ENCODE measurements at places on chromosomes 7 and 10.

GRCh38 chr10:132878091-132878729 is 64.2 kb downstream of the CFAP46 start:
- DNase-seq, result no peak

GRCh38 chr7:148991536-148991935 is 36.8 kb downstream of the PDIA4 start:
- no peak for DNase-seq

GRCh38 chr7:37504801-37505200 is 56.1 kb upstream of the ELMO1 start:
- DNase-seq, result no peak

- DNase-seq, result no peak
Observed at GRCh38 chr7:16561943-16562342, 35.3 kb downstream of the LRRC72 start.

DNA sequence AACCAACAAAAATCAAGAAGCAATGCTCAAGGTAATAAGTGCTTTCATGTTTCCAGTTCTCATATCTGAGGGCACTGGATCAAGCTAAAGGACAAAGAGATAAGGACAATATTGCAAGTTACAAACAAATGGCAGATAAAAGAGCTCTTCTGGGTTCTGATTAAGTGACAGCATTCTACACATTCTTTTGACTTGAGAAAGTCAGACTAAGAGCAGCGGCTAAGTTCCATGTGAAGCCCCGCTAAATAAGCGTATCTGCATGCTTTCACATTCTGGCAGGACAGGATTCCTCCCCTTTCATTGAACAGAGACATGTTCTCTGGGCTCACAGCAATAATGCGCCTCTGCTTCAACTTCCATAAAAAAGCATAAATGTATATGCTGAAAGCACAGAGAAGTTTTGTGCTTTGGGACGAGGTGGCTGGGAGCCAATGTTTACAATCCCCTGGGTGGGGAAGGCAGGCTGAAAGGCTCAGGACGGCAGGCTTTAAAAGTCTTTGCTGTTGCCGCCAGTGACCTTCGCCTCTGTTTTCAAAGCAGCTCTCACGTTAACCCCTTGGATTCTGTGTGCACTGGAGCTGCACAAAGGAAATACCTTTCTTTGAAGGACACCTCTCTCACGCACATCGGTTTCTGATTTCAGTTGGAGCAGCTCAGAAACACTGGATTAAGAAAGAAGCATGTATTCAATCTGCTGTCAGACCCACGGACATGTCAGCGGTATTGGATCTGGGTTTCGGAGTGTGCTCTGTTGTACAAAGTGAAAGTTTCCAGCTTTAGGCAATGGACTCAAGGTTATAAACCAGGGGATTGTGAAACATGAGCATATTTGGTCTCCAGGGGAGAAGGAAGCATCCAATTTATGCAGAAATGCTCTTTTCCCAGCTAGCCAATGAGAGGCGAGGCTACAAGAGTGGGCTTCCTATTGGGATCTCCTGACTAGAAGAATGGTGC is 105.4 kb upstream of the FAM133B start:
- DNase-seq, result no peak

DNA sequence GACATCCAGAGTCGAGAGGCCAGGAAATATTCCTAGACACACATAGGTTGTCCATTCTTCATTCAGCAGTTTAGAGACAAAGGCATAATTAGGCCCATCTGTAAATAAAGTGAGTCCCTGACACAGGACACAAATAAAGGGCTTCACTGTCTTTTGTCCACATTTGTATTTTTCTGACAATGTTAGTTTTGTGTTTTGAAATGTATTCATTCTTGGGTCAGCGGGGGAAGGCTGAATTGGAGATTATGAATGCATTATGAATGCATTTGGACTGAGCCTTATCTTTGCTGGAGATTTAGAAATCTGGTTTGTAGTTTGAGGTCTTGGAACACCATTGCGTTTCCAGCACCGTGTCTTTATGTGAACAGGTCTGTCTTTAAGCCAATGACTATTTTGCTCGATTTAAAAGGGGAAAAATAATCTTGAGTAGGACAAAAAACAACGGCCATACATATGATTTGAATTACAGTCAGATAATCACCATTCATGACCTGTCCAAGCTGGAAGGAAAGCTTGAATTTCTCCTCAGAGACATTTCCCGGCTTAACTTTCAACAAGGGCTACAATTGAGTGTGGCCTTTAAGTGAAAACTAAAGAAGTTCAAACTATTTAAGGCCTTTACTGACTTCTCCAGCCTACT is 334.8 kb downstream of the WDR11 start:
- no peak for DNase-seq

- DNase-seq, result no peak
Observed at GRCh38 chr7:123275036-123275753, 75.4 kb upstream of the SLC13A1 start.

GRCh38 chr10:91418416-91418815 is 8.3 kb downstream of the HECTD2 start:
- no peak for DNase-seq

GRCh38 chr7:7861211-7861633 is 107.4 kb upstream of the GLCCI1 start:
- no peak for DNase-seq

GRCh38 chr7:77897004-77897547 is 98.5 kb downstream of the PHTF2 start:
- no peak for DNase-seq

GRCh38 chr10:74669210-74669609 is 157.2 kb upstream of the KAT6B start:
- no peak for DNase-seq

DNA sequence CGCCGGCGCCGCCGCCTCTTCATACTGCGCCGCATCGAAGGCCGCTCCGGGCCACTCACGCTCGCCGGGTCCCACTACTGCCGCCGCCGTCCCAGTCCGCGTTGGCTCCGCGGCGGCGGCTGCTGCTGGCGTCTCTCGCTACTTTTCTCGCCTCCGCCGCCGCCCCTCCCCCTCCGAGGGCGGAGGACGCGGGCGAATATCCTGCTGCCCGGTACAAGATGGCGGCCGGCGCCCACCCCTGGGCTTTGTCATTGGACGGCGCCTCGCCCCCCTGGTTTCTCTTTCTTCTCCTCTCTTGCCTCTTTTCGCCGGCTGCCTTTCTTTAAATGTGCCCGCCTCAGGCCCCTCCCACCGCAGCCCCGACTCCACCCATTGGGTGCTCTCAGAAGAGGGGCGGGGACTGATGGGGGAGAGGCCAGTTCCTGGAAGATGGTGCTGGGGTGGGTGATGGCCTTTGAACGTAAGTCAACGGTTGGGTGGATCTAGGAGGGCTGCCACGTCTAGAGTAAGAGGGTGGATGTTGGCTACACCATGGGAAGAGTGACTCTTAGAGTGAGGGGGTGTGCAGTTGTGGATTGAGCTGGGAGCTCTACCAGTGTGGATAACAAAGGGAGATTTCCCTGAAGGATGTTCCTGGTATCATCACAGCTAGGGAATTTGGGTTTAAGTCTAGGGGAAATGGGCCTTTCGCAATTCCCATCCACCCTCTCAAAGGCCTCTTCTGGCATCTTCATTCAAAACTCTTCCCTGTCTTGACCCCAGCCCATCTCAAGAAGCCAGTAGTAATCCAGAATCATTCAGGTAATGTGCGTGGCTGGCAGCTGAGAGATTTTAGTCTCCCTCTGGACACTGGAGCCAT is at the start of gene CCDC71L:
CCDC71L (minus strand) TSS at position 297 of the 859 bp plus-strand sequence; CDS start at position 35, 262 bp downstream.
- DNase-seq, result peak; percentile 90

- DNase-seq, result no peak
Observed at GRCh38 chr10:79069325-79070080, 737 bp downstream of the ZMIZ1 start.

DNA sequence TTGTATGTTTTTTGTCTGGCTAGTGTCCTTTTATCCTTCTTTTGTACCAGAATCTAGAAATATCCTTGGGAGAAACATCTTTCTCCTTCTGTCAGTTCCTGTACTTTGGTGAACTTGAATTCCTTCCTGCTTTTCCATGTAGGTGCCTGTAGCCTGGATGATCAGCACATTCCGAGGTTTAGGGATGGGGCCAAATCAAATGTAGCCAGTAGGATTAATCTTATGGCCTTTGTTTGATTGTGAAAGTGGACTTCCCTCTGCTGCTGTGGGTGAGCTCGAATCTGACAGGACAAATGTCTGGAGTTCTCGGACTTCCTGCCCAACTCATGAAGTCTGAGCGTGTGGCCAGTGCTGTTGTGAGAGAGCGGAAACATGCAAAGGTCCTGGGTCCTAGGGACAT is 33.2 kb upstream of the NAMPT start:
- no peak for DNase-seq

GRCh38 chr10:103958996-103959395 is 7.9 kb upstream of the SLK start:
- DNase-seq, result no peak

- no peak for DNase-seq
Observed at GRCh38 chr10:58278274-58278961, 9.5 kb downstream of the CISD1 start.

GRCh38 chr7:45592230-45592991 is 18.2 kb downstream of the ADCY1 start:
- no peak for DNase-seq

GRCh38 chr7:618539-619367 is 99.1 kb upstream of the PDGFA start:
- no peak for DNase-seq

DNA sequence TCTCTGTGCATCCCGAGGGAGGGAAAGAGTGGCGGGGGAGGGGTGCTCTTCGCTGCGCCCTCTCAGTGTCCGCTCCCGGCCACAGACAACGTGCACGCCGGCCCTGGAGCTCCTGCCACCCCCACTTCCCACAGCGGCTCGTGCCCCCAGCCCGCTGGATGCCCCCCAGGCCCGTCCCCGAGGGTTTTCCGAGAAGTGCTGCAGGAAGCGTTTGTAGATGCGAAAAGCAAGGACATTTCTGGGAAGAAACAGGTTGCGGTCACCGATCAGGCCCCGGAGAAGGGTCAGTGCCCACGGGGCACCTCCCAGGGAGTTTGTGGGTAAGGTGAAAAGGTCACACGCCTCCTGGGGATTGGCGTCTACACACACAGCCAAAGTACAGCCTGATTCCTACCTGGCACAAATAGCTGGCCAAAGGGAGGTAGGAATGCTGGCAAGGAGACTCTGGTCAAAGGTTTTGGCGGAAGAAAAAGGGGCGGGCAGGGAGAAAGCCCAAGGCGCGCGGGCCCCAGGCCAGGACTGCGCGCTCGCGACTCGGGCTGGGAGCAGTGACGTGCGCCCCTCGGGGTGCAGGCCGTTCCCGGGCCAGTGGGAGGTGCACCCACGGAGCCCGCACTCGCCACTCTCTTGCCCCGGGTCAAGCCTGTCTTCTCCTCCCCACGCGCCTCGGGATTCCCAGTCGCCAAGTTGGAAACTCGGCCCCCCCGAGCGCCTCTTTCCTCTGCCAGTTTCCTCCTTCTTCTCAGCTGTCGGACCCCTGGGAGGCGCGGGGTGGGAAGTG is 1.5 kb upstream of the NRP1 start:
- no peak for DNase-seq

DNA sequence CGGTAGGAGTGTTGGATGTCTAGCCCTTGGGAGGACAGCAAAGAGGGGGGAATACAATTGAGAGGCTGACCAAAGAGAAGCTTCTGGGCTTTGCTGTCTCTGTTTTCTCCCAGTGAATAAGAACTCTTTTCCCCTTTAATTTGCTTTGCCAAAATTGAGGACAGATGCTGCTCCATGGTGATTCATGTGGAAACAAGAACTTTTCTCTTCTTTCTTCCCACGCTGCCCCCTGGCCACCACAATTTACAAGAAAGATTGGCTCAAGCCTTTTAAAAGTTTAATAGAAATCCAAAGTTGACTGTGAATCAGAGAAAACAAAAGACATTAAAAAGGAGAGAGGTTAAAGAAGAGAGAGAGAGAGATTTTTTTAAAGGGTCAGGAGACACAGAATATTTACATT is 49.0 kb downstream of the PRR15 start:
- no peak for DNase-seq

DNA sequence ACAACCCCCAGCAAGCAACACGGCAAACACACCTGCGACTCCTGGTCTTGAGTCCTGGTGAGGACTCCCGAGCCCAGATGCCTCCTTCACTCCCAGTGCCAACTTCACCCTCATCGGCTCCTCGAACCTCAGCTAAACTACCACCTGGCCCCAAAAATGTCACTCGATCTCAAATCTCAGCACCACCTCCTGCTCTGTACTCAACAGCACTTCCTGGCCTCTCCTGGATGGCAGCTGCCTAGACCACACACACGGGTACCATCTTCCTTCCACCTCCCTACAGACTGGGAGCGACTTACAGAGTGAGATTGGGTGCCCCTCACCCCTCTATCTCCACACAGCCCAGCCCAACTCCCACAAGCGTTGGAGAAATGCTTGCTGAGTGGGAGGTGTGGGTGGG is 123.9 kb upstream of the MGMT start:
- DNase-seq, result no peak

DNA sequence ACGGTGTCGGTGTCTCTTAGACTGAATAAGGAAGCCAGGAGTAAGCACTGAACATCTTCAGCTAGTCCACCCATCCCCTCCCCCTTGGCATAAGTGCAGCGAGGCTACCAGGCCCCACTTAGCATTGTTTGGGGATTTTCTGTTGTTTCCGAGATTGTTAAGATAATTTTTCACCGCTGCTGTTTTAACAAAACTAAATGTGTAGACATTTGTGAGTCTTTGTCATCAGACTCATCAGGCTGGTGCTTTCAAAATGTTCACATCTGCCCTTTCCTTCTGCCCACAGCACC is 21.0 kb upstream of the GOT1 start:
- no peak for DNase-seq

- DNase-seq, result no peak
Observed at GRCh38 chr7:1242256-1242605, 9.6 kb downstream of the UNCX start.

All from stimulated activated CD8-positive, alpha-beta memory T cell treated with anti-CD3 and anti-CD28 coated beads, Interleukin-4, amount 100 ng/mL, for 4 hours (primary cell).